ENCODE measurements at places on chromosomes 3 and 15.

GRCh38 chr15:74635228-74635627 is 19.6 kb downstream of the CLK3 start:
- peak; percentile 69 for DNase-seq

- peak; percentile 41 for DNase-seq
These were observed 806 bp downstream of the KLHL25 start for GRCh38 chr15:85793641-85794597.

DNA sequence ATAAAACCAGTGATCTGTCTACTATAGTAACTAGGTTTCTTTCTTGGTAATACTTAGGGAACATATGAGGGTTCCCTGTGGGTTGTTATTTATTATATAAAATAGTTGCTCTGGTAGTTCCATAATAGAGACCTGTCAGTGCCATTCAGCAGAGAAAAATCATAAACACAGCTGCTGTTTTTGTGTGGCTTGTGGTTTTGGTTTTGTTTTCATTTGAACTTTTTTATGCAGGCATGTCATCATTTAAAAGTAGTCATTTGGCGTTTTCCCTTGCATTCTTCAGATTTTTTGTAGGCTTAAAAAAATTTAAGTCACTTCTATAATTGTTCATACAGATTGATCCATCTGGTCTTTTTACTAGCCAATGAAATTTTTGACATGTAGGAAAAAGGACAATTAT is 47.9 kb downstream of the PIK3CA start:
- peak; percentile 60 for DNase-seq

GRCh38 chr3:16207031-16207430 is 32.6 kb downstream of the GALNT15 start:
- no peak for DNase-seq

DNA sequence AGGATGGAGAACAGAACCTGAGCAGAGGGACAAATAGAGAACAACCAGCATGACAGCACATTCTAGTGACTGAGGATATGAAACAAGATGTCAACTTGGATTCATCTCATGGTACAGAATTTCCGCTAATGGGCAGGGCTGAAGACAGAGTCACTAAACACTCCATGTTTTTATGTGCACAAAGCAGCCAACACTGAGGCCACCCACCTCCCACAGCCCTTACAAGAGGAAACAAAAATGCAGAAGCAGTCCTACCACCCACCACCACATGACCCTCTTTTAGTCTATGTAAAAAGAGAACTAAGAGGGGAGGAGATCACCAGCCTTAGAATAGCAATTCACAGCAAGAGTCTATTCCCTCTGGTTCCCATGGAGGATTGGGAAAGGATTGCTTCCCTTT is 131.4 kb upstream of the UBE2E2 start:
- no peak for DNase-seq

GRCh38 chr3:186046838-186047237 is 62.1 kb downstream of the ETV5 start:
- no peak for DNase-seq

GRCh38 chr15:73794443-73795133 is 41.4 kb upstream of the INSYN1 start:
- no peak for DNase-seq

- no peak for DNase-seq
These were observed 47.8 kb downstream of the DNAJB8 start for GRCh38 chr3:128418900-128419299.

DNA sequence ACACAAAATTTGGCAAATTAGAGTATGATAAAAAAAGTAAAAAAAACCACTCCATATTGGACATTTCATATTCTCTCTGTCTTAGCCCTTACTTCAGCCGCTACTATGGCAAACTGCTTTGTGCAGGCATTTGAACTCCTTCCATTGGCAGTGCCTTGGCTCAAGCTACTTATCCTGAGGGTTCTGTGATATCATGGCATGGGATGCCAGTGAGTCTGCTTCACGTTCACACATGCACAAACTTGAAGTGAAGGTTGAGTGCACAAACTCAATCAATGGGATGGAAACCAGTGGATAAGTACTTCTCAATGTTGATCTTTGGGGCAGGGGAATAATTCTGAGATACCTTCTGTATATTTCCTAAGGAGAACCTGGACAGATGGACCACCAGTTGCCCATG is 117.2 kb downstream of the IL20RB start:
- no peak for DNase-seq

GRCh38 chr3:111351334-111351733 is 190.7 kb upstream of the CD96 start:
- no peak for DNase-seq

DNA sequence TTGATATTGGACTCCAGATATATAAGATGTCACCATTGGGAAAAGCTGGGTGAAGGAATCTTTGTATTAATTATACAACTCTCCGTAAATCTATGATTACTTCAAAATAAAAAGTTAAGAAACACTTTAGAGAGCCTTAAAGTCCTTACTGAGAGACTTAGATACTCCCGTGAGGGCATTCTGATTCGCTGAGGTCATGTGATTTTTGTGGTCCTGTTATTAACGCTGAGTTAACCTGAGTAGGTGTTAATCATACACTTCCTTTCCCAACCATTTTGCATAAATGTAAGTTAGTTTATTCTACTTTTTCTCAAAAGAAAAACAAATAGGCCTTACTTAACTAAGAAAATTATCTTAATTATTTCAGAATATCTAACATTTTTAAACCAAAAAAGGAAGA is 67.1 kb upstream of the LMOD3 start:
- DNase-seq: no peak

GRCh38 chr15:94028121-94028520 is 203.2 kb upstream of the MCTP2 start:
- DNase-seq: no peak

DNA sequence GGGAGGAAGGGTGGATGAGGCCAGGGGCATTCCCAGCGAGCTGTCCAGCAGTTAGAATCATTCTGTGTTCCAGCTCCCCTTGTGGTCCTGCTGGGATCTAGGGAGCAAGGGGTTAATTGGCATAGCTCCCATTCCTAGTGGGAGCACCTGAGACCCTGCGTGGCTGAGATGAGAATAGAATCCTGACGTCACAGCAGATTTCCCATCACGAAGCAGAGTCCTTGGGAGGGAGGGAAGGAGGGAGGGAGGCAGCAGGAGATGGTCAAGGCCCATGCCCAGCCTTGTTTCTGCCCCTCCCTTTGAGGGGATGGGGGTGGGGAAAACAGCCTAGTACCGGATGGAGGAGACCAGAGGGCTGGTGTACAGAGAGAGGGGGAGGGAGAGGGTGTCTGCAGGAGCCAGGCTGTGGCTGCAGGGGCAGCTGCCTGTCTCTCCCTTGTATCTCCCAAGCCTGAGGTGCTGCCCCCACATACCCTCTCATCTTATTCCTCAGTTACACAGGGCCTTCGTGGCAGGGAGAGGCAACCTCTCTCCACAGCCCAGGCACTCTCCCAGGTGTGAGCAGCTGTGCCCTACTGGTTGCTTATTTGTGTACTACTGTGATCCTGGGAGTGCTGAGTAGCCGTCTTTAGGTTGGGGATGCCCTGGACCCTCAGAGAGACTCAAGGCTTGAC is 5.4 kb downstream of the TYRO3 start:
- no peak for DNase-seq

- no peak for DNase-seq
These were observed 165.5 kb upstream of the LRRN1 start for GRCh38 chr3:3633761-3634160.

GRCh38 chr3:5023777-5024346 is 44.6 kb downstream of the BHLHE40 start:
- DNase-seq: no peak

DNA sequence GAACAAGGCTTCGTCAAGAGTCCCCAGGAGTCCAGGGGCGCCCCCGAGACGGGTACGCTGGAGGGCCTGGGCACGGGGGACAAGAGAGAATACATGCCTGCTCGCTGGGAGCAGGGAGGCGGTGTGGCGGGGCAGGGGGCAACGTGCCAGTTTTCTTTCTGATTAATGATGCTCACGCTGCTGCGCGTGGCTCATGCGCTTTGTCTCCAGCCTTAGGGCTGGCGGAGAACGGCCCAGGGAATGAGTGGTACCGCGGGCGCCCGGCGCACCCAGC is 408 bp upstream of the ARPP21 start:
- DNase-seq: no peak

DNA sequence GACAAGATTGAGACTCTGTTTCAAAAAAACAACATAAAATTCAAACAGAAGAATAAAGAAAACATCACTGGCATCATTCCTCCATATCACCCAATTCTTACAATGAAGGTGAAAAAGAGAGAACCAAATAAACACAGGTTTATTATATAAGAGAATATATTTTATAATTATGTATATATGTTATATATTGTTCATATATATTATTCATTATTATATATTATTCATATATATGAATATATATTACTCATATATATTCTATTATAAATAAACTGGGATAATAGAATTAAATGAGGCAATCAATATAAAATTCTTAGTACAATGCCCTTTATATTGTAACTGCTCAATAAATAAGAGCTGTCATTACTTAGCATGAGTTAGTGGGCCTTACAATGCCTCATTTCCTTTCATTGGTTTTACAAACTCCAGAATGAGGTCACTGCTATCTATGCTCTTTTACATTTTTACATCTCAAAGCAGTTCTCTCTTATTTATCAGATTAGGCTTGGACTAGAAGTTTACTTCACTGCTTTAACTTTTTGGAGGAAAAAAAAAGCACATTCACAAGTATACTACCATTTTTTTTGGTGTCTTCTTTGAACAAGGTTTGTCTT is 135.5 kb upstream of the TTC14 start:
- DNase-seq: no peak

DNA sequence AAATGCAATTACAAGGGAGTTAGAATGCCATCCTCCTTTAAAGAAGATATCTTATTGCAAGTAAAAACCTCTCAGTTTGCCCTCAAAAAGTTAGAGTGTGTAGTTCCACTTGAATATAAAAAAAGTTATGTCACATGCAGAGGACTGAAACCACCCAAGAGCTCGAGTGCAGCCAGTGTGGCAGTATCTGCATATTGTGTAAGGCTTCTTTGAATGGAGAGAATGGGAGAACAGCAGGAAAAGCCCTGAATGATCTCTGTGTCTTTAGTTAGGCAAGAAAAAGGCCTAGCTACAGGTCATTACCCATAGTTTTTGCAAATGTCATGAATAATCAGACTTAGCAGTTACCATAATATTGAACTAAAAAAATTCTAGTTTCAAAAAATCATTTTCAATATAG is 13.9 kb upstream of the TEX9 start:
- DNase-seq: no peak

DNA sequence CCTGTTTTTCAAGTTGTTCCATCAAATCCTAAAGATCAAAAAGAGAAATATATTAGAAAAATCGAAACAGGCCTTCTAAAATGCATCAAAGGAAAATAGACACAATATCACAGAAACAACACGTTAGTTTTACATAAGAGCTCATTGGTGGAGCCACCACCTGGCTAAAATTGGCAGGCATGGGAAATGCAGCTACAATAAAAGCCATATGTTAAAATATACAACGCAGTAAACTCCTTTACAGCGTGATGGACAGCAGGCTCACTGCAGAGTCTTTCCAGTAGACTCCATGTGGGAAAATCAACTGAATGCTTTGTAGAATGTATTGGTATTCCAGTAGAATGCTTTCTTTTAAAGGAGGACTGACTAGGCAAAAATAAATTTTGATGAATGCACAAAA is 40.9 kb upstream of the MYO5C start:
- DNase-seq: no peak

DNA sequence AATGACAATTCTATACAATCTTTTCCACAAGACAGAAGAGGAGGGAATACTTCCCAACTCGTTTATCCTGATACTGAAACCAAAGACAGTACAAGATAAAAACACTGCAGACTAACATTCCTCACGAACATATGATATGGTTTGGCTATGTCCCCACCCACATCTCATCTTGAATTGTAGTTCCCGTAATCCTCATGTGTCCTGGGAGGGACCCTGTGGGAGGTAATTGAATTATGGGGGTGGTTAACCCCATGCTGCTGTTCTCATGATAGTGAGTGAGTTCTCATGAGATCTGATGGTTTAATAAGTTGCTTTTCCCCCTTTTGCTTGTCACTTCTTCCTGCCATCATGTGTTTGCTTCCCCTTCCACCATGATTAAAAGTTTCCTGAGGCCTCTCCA is 83.9 kb upstream of the PROK2 start:
- no peak for DNase-seq

- DNase-seq: no peak
These were observed 342.9 kb downstream of the VGLL3 start for GRCh38 chr3:86648087-86648486.

DNA sequence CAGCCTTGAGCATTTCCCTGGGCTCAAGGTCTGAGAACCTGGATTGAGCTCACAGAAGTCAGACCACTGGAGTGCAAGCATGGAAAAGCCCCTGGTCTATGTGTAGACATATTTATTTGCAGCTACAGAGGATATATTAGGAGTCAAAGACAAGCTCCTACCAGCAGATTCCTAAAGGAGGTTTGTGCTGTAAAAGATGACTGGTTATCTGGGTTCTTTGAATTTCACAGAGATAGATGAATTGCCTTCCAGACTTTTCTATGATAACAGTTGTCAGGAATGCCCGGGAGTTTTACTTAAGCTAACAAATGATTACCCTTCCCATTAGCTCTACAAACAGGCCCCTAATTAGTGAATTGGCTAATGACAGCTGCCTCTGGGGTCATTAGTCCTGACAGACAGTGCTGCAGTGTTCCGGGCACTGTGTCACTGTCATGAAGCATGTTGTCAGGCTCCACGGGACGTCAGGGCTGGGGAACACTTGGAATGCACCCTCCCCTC is 48.8 kb upstream of the PLXNA1 start:
- DNase-seq: no peak

- DNase-seq: no peak
These were observed 192.9 kb downstream of the NEK10 start for GRCh38 chr3:27176256-27176655.

GRCh38 chr15:74156678-74157411 is 16.7 kb upstream of the ISLR start:
- DNase-seq: no peak

DNA sequence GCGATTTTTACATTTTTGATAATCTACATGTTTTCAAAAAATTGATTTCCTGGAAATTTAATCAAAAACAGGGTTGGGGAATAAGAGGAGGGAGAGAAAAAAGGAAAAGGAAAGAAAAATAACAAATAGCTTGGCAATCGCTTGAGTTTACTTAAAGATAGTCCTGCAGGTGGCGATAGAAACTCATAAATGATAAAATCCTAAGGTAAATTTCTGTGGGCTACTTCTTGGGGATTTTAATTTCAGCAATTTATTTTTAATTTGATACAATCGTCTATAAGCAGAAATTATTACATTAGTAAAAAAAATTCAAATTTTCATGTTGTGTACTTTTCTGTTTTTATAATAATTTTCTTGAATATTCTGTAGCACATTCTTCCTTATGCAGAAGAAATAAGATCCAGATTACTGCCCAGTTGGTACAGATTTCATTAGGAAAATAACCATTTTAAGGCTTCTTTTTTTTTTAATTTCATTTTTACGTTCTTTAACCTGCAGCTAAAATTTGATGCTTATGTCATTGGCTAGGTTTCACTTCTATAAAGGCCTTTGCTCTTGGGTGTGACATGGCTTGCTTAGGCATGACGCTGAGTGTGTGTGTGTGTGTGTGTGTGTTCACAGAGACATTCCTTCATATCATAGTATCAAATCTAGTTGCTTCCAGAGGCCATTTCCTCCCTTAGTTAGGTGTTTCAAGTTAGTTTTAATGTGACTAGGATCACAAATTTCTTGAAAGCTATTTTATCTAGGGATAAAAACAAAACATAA is 181.8 kb downstream of the MCTP2 start:
- no peak for DNase-seq

GRCh38 chr3:185843635-185844034 is 18.8 kb upstream of the IGF2BP2 start:
- no peak for DNase-seq

Data from CD4-positive, alpha-beta memory T cell (primary cell).